ENCODE measurements at places on chromosomes 16 and 17. TPM values are rescaled to one million over a fixed set of nuclear protein-coding genes. Genes with fewer than 3 reads are reported as not detected.

The NAGS gene
- 0.61 TPM for total RNA-seq

The GRIN2C gene
- total RNA-seq: 0.55 TPM

The PIK3R5 gene
- total RNA-seq: 1.5 TPM

The GDPD1 gene
- 3.6 TPM for total RNA-seq

The PSMD12 gene
- total RNA-seq: 54.5 TPM

The CRHR1 gene
- not detected for total RNA-seq

The METTL9 gene
- total RNA-seq: 120 TPM

The CDH1 gene
- total RNA-seq: not detected

The CHD3 gene
- total RNA-seq: 124 TPM

The ODAD4 gene
- 1.3 TPM for total RNA-seq

The CRYM gene
- 0.23 TPM for total RNA-seq

The INPP5K gene
- total RNA-seq: 47.0 TPM

The ENDOV gene
- 39.4 TPM for total RNA-seq

The MYH11 gene
- total RNA-seq: 33.8 TPM

The GPR179 gene
- 1.1 TPM for total RNA-seq

The SP6 gene
- total RNA-seq: 0.08 TPM

The LITAFD gene
- total RNA-seq: not detected

The PIRT gene
- not detected for total RNA-seq

The PRAC2 gene
- not detected for total RNA-seq

The STH gene
- not detected for total RNA-seq

The ZNF48 gene
- 16.4 TPM for total RNA-seq

The LPCAT2 gene
- total RNA-seq: not detected

The NARF gene
- total RNA-seq: 151 TPM

The NPIPA5 gene
- total RNA-seq: 0.83 TPM

The KRT222 gene
- total RNA-seq: not detected

The PRRT2 gene
- total RNA-seq: 3.2 TPM

The C16orf54 gene
- total RNA-seq: 0.32 TPM

The SPECC1 gene
- 2.8 TPM for total RNA-seq

The KIF1C gene
- 53.7 TPM for total RNA-seq

The NPIPB13 gene
- total RNA-seq: 51.4 TPM

The SSTR5 gene
- not detected for total RNA-seq

The ABCA3 gene
- total RNA-seq: 0.23 TPM

The PLA2G10 gene
- not detected for total RNA-seq

The SAP30BP gene
- 180 TPM for total RNA-seq

The IRX5 gene
- 5.1 TPM for total RNA-seq

The TP53TG3D gene
- not detected for total RNA-seq

The GAST gene
- total RNA-seq: not detected

Data from OCI-LY7 (cell line).